Activated T-helper 1 cell treated with anti-CD3 and anti-CD28 coated beads, Interleukin-12 subunit alpha, Interleukin-12 subunit beta, Interleukin-2, Interleukin-4 antibody, amounts not matched to agents 30 ng/mL and 10 ng/mL and 1 ng/mL, durations not matched to agents 14 hours and 24 hours and 36 hours (primary cell): ENCODE measurements at places on chromosomes 6 and 20. TPM values are rescaled to one million over a fixed set of nuclear protein-coding genes. Genes with fewer than 3 reads are reported as not detected.

SPTLC3 gene
- 0.10 and 0.18 TPM in 2 replicates for total RNA-seq

BMP5 gene
- not detected in 2 replicates for total RNA-seq

CLIC5 gene
- total RNA-seq: 1.3 and 1.5 TPM in 2 replicates

VSX1 gene
- total RNA-seq: not detected in 2 replicates

FAM217A gene
- not detected in 2 replicates for total RNA-seq

CTAGE9 gene
- total RNA-seq: not detected in 2 replicates

SNAI1 gene
- 3.5 and 3.9 TPM in 2 replicates for total RNA-seq

C20orf202 gene
- not detected in 2 replicates for total RNA-seq

NR2E1 gene
- not detected in 2 replicates for total RNA-seq

MMP24 gene
- total RNA-seq: 0.05 TPM in 1 of 2 replicates, not detected in the other
